ENCODE measurements at places on chromosomes 16 and 17. TPM values are rescaled to one million over a fixed set of nuclear protein-coding genes. Genes with fewer than 3 reads are reported as not detected.
A peak's percentile ranks its signal among the peaks of the same experiment; 100 is the strongest.

GRCh38 chr16:8847623-8848022 lies 21.2 kb downstream of the CARHSP1 start:
- no peaks in the 10 kb centered on the region for H3K27me3 ChIP-seq
- H3K4me3 ChIP-seq: no peak overlapping the region
- H3K36me3 ChIP-seq: peaks cover 7% of the 10 kb centered on the region
- H3K27ac ChIP-seq: no peak overlapping the region
- no peaks in the 10 kb centered on the region for H3K4me1 ChIP-seq

The SCO1 gene
- polyA plus RNA-seq: 15.7 TPM

DNA sequence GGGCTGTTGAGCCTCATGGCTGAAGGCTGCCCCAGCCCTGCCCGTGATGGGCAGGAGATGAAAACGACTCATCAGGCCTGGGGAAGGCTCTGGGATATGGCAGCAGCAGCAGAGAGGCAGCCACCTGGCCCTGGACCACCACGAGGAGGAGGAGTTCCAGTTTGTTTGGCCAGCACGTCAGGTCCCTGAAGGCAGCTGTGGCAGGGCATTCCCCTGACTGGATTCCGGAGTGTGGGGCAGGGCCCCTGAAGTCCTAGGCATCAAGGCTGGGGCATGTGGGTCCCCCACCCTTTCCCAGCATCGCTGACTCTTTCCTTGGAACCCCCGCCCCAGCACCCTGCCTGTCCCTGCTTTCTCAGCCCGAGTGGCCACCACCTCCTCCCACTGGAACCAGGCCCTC lies 197.4 kb downstream of the ZNF423 start:
- no peak overlapping the region for H3K4me3 ChIP-seq
- H3K4me1 ChIP-seq: no peaks in the 10 kb centered on the region
- H3K27me3 ChIP-seq: peaks cover under 1% of the 10 kb centered on the region
- no peak overlapping the region for H3K27ac ChIP-seq
- DNase-seq: no peak
- H3K36me3 ChIP-seq: peaks cover 4% of the 10 kb centered on the region

GRCh38 chr17:38605841-38606645 lies at the start of gene SRCIN1:
SRCIN1 (minus strand) TSS chr17:38605952; CDS start chr17:38605705, 247 bp downstream.
- DNase-seq: peak; percentile 48
- H3K27ac ChIP-seq: peak within 1 kb of the TSS; percentile 63
- peak within 1 kb of the TSS; percentile 47 for H3K4me3 ChIP-seq
- no peaks in the 10 kb centered on the region for H3K36me3 ChIP-seq
- peaks cover 25% of the 10 kb centered on the region for H3K27me3 ChIP-seq
- peaks cover 5% of the 10 kb centered on the region for H3K4me1 ChIP-seq

DNA sequence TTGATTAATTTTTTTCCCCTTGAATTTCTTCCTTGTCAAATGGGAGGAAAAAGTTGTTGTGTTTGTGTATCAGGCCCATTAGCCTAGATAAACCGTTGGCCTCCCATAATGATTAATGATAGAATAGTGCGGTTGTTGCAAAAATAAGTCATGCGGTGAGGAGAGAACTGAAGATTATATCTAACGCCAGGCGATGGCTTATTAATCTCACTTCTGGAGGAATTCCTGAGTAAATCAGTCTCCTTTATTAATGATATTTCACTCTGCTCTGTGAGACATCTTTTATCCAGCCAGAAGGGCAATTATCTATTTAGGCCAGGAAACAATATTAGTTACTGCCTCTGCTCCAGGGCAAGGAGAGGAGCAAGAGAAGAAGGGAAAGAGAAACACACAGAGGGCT lies 107.3 kb downstream of the IRX5 start:
- no peak overlapping the region for H3K27ac ChIP-seq
- no peaks in the 10 kb centered on the region for H3K36me3 ChIP-seq
- no peaks in the 10 kb centered on the region for H3K4me1 ChIP-seq
- DNase-seq: no peak

DNA sequence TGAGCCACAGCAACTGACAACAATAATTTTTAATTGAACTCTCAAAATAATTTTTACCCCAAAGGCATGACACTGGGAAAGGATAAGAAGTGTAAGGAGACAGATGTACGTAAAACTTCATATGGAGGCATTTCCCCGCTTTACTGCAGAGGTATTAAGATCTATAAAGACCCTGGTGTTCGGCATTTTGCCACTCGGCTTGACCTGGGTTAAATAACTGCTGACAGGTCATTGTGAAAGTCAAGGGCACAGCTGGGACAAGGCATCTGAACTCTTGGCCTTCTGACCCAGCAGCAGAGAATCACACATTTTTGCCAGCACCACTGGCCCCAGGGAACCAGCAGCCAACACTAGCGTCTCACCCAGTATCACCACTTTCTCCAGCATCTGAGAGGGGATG lies 372.1 kb downstream of the SOX9 start:
- DNase-seq: no peak
- H3K27me3 ChIP-seq: no peaks in the 10 kb centered on the region
- peaks cover 12% of the 10 kb centered on the region for H3K4me1 ChIP-seq
- peaks cover 3% of the 10 kb centered on the region for H3K36me3 ChIP-seq
- H3K4me3 ChIP-seq: no peak overlapping the region

- no peak overlapping the region for H3K27ac ChIP-seq
- no peak for DNase-seq
- H3K27me3 ChIP-seq: no peaks in the 10 kb centered on the region
- peaks cover 4% of the 10 kb centered on the region for H3K4me1 ChIP-seq
Measured at GRCh38 chr16:57123974-57124674, 31.7 kb downstream of the CPNE2 start.

The XYLT1 gene
- polyA plus RNA-seq: 5.8 TPM

The SULT1A3 gene
- polyA plus RNA-seq: 34.6 TPM

DNA sequence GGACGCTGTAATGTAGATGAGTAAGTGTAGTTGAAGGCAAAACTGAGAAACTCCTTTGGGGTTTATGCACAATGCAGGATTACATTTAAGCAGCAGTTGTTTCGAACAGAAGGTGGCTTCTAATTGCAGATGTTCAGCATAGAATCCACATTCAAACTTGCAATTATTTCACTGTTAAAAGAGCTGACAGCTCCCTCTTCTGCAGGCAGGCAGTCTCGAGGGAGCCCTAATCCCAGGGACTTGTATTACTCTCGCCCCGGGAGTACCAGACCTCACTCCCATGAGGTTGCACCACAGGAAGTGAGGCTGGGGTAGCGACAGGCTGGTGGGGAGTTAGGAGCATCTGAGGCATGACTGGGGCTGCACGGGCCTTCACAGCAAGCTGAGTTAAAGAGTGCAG lies 484.3 kb upstream of the EEF2KMT start:
- no peaks in the 10 kb centered on the region for H3K4me1 ChIP-seq
- H3K27ac ChIP-seq: no peak overlapping the region
- no peaks in the 10 kb centered on the region for H3K36me3 ChIP-seq
- no peak for DNase-seq

DNA sequence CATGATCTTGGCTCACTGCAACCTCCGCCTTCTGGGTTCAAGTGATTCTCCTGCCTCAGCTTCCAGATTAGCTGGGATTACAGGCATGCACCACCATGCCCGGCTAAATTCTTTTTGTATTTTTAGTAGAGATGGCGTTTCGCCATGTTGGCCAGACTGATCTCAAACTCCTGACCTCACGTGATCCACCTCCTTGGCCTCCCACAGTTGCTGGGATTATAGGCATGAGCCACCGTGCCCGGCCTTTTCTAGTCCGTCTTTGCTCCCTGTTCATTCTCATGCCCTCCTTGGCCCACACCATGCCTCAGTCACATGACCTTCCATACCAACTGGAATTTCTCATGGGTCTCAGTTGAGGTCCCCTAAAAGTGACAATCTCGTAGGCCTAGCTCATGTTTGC lies 86.9 kb downstream of the SNX29 start:
- H3K4me1 ChIP-seq: no peaks in the 10 kb centered on the region
- no peaks in the 10 kb centered on the region for H3K27me3 ChIP-seq
- no peaks in the 10 kb centered on the region for H3K36me3 ChIP-seq
- H3K4me3 ChIP-seq: no peak overlapping the region
- no peak for DNase-seq

The EMC8 gene
- 21.2 TPM for polyA plus RNA-seq

DNA sequence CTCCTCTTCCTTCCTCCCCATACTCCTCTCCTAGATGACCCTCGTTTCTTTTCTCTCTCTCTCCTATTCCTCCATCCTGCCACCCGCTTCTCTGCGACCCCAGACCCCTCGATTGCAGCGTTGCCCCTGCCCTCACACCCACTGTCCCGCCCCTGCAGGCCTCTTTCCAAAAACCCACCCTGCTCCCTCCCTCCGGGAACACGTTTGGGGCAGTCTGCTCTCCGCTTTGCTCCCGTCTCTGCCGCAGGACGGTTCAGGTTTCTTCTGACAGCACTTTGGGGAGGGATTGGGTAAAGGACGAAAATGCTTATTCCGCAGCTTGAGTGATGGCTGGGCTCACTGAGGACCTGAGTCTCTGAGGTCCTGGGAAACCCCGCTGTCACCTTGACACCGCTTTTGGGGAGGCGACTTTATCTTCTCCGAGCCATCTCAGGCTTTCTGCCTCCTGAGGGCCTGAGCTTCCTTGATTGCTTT lies 690 bp downstream of the NDE1 start:
- H3K4me3 ChIP-seq: peak overlapping the region; percentile 57
- no peaks in the 10 kb centered on the region for H3K27me3 ChIP-seq
- DNase-seq: peak; percentile 22
- no peaks in the 10 kb centered on the region for H3K4me1 ChIP-seq
- no peaks in the 10 kb centered on the region for H3K36me3 ChIP-seq
- peak overlapping the region; percentile 51 for H3K27ac ChIP-seq

- no peaks in the 10 kb centered on the region for H3K36me3 ChIP-seq
- no peak overlapping the region for H3K27ac ChIP-seq
- no peak overlapping the region for H3K4me3 ChIP-seq
- no peak for DNase-seq
- H3K27me3 ChIP-seq: no peaks in the 10 kb centered on the region
- H3K4me1 ChIP-seq: peaks cover 4% of the 10 kb centered on the region
Measured at GRCh38 chr17:33667052-33667509, 374.0 kb upstream of the ASIC2 start.

- H3K4me1 ChIP-seq: no peaks in the 10 kb centered on the region
- DNase-seq: no peak
- H3K27ac ChIP-seq: no peak overlapping the region
- H3K4me3 ChIP-seq: no peak overlapping the region
- H3K27me3 ChIP-seq: no peaks in the 10 kb centered on the region
Measured at GRCh38 chr17:72724267-72724666, 368.2 kb downstream of the SLC39A11 start.

DNA sequence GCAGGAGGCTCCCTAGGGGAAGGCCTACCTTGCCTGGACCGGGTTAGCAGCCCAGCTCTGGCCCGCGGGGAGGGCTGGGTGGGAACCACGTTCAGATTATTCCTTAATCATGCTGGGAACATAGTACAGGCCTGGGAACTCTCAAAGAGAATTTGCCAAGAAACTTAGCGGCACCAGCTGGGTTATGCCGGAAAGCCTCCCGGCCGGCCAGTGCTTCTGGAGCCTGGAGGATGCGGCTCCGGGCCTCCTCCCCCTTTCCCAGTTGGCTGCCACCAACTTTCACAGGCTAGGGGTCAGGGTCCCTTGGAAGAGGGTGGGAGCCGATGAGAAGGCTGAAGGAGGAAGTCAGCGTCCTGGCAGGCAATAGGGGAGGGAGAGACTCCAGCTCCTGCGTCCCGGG lies 10.8 kb downstream of the NGFR start:
- H3K27ac ChIP-seq: no peak overlapping the region
- H3K4me3 ChIP-seq: no peak overlapping the region
- no peaks in the 10 kb centered on the region for H3K4me1 ChIP-seq

GRCh38 chr16:82834151-82834815 lies 207.5 kb downstream of the CDH13 start:
- no peaks in the 10 kb centered on the region for H3K36me3 ChIP-seq
- no peaks in the 10 kb centered on the region for H3K27me3 ChIP-seq
- no peak overlapping the region for H3K4me3 ChIP-seq
- H3K4me1 ChIP-seq: no peaks in the 10 kb centered on the region
- no peak overlapping the region for H3K27ac ChIP-seq

DNA sequence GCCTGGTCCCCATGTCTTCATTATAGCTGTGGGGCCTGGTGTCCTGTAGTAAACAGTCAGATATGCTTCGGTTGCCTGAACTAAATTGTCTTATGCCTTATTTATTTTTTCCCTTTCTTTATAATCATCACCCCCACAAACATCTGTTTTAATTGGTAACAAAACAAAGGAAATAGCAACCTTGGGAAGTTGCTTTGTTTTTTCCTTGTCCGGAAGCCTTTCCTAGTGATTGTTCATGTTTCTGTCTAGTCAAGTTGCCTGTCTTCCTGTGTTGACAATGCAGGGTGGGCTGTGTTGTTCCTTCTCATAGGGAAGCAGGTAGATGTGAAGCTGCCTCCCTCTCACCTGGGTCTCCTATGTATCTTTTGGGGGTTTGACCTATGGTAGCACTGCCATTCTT lies 16.7 kb downstream of the PGS1 start:
- no peak overlapping the region for H3K4me3 ChIP-seq
- H3K27ac ChIP-seq: no peak overlapping the region

- H3K27me3 ChIP-seq: no peaks in the 10 kb centered on the region
- H3K27ac ChIP-seq: peak overlapping the region; percentile 20
- H3K4me3 ChIP-seq: no peak overlapping the region
- H3K4me1 ChIP-seq: peaks cover 25% of the 10 kb centered on the region
- DNase-seq: peak; percentile 37
Measured at GRCh38 chr17:59669411-59669810, 37.8 kb downstream of the PTRH2 start.

DNA sequence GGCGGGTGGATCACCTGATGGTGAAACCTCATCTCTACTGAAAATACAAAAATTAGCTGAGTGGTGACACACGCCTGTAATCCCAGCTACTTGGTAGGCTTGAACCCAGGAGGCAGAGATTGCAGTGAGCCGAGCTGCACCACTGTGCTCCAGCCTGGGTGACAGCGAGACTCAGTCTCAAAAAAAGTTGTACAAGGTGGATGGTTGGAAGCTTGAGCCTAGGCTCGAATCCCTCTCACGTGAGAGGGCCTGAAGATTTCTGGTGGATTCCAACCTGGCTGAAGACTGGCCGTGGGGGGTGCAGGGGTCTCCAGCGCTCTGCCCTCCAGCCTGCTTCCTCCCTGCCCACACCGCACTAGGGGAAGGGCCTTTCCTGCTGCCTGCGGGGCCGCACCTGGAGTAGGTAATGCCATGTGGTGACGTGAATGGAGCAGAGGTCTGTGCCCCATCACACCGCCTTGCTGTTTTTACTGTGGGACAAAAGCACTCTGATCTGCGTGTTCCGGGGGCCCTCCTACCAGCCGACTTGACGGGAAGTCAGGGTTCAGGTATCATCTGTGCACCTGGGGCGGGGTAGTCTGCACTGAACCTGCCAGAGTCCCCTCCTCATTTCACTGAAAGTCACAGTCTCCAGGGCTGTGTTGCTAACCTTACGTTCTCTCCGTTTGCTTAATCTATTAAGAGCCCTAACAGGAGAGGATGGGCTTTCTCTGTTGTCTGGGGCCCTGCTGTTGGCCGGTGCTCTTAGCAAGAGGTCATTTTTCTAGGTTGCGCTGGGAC lies 4.2 kb downstream of the RPL13 start:
- peaks cover 6% of the 10 kb centered on the region for H3K4me1 ChIP-seq
- peaks cover 13% of the 10 kb centered on the region for H3K27me3 ChIP-seq
- DNase-seq: peak; percentile 38
